ENCODE measurements at places on chromosomes 13 and 19.
A peak's percentile ranks its signal among the peaks of the same experiment; 100 is the strongest.

GRCh38 chr13:24081387-24081786 lies 79.1 kb upstream of the SPATA13 start:
- no peak for DNase-seq

DNA sequence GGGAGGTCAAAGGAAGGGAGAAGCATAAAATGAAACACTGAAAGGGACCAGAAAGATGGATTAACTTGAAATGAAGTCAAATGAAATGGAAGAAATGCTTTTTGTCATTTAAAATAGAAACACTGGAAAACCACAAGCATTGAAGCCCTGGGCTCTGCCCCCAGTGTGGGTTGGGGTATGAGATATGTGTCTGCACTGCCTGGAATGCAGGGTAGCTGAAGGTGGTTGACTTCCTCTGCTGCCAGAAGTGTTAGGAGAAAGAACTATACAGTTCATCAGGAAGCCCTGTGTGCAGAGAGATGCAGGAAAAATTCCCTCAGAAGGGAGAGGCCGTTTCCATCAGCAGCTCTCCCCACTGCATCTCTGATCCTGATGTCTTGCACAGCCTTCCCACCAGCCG lies 69.2 kb downstream of the DHRS12 start:
- DNase-seq: no peak

- DNase-seq: peak; percentile 26
Observed at GRCh38 chr13:92197669-92198068, 799.2 kb downstream of the GPC5 start.

GRCh38 chr19:48396824-48397176 lies 3.3 kb downstream of the GRIN2D start:
- DNase-seq: no peak

- no peak for DNase-seq
Observed at GRCh38 chr13:50797091-50797490, 46.4 kb downstream of the DLEU7 start.

DNA sequence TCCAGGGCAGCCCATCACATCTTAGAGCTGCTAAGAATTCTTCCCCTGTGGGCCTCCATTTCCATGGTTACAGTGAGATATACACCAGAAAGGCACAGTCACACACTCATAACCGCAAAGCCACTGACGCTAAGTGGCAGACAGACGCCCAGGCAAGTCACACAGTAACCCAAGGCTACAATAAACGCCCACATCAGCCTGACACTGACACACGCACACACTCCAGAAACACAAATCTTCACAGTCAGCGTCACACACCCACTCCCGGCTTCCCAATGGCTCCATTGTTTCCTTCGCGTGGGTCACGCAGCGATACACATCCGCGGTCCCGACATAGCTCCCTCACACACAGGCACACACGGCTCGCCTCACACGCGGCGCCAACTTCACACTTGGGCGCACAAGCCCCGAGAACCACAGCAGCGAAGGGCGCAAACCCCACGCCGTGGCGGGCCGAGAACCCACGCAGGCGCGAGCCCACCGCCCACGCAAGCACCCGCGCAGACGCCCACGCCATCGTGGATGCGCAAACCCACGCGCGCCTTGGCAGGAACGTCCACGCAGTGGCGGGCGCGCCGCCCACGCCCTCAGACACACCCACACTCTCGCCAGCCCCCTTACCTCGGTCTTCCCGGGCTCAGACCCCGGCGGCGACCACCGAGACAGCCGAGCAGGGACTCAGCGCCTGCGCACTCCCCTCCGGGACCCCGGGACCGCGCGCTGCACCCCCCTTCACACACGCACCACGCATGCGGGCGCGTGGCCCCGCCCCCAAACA lies at the start of gene ZNF667:
ZNF667 (minus strand) TSS at position 695 of the 778 bp plus-strand sequence. CDS start 14,975 bp downstream, outside the sequence.
- DNase-seq: no peak

DNA sequence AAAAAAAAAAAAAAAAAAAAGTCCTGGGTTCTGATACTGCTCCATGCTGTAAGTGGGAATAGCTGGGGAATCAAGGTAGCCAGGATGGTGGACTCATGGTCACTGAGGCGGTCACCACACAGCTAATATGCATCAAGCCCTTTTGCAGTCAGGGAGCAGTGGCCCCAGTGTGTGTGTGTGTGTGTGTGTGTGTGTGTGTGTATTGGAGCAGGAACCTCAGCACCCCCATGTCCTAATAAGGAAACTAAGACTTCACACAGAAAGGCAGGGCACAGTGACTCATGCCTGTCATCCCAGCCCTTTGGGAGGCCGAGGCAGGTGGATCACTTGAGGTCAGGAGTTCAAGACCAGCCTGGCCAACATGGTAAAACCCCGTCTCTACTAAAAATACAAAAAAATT lies 12.0 kb downstream of the B3GNT3 start:
- no peak for DNase-seq

DNA sequence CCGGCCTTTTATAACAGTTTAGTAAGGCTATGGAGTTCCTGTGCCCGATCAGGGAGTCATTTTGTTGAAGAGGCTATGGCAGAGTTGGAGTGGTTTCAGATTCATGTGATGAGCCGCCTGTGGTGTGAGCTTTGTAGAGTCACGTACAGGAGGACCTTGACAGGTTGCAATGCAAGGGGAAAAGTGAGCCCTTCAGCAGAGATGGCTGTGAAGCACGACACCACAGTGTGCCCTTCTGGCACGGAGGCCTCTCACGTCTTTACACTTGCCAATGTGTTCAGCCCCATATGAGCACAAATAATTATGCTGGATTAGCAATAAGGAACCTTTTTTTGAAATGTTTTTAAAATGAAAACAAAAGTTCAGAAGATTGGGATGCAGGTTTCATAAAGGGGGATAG lies 499.8 kb downstream of the LIG4 start:
- no peak for DNase-seq

- DNase-seq: no peak
Observed at GRCh38 chr13:85543144-85543543, 256.1 kb downstream of the SLITRK6 start.

DNA sequence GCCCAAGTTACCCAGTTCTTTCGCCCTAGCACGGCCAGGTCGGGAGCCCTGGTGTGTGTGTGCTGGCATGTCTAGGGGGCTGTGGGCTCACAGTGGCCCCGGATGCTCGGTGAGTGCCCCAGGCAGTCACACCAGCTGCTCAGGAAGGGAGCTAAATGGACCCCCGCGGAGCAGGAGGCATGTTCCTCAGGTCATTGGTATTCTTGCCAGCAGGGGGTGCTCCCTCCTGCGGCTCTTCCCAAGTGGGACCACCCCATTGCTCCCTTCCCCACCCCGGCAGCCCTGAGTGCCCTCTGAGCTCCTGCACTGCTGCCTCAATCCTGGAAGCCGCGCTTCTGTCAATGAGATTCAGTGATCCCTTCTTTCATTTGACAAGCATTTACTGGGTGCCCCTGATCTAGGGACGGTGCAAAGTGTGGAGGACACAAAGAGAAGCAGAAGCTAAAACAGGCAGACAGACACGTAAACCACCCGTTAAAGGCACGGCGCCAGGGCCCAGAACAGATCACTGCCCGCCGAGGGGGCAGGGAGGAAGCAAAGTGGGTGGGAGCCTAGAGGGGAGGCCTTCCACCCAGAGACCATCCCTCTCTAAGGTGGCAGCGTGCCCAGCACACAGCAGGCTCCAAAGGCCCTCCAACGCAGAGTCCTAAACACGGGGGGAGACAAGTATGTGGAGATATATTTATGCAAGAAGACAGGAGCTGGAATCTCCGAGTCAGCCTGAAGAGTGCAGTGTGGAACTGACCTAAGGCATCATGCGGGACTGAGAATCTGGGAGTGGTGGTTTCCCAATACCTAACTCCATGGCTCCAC lies 5.2 kb upstream of the ADPRHL1 start:
- DNase-seq: no peak

Data from NCI-H2171 (cell line).